ENCODE measurements at places on chromosomes 1 and 21.
A peak's percentile ranks its signal among the peaks of the same experiment; 100 is the strongest.

GRCh38 chr1:190244406-190244805 is 233.3 kb downstream of the BRINP3 start:
- no peak for DNase-seq

- no peak for DNase-seq
Observed at GRCh38 chr1:71101839-71102376, 21.1 kb upstream of the ZRANB2 start.

GRCh38 chr1:51506537-51506936 is 12.5 kb downstream of the EPS15 start:
- DNase-seq: no peak

DNA sequence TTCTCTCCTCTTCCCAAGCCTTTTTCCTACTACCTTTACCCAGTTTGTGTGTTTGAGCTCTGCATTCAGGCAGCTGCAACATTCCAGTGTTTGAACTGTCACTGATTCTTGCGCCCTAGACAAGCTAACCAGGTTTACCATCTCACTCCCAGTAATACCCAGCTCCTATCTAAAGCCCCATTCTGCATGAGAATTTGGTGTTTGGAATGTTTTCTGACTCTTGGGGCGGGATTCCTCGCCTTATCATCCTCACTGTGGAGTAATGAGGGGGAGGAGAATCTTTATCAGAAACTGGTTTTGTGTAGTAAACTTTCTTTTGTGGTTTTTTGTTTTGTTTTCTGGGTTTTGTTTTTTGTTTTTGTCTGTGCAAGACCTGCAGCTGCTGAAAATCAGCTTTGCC is 36.5 kb downstream of the NCF2 start:
- no peak for DNase-seq

DNA sequence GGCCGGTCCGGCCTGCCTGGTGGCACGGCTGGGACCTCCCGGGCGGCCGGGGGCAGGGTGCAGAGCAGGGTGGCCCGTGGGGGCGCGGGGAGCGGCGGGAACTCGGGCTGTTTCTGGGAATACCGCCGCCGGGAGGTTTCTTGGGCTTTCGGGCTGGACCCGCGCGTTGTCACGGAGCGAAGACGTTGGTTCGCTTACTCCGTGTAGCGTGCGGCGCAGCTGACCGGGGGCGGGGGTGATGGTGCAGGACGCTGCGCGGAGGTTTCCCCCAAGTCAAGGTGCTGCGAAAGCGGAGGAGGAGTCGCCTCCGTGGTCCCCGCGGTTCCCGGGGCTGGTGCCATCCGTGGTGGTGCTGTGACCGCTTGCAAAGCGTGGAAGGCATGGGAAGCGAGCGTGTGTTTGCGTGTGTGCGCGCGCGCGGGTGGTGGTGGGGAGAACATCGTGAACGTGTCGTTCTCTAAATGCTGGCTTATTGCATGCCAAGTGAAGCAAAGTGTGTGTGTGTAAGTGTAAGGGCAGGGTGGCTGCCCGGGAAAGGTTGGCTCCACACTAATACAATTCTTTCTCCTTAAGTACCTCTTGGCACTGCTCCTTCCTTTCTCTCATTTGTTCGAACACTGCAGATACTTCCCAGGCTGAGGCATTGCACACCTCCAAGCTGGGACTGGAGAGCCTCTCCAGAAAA is 1.1 kb downstream of the RYR2 start:
- DNase-seq: no peak

GRCh38 chr1:240820816-240821215 is 208.9 kb upstream of the GREM2 start:
- DNase-seq: no peak

DNA sequence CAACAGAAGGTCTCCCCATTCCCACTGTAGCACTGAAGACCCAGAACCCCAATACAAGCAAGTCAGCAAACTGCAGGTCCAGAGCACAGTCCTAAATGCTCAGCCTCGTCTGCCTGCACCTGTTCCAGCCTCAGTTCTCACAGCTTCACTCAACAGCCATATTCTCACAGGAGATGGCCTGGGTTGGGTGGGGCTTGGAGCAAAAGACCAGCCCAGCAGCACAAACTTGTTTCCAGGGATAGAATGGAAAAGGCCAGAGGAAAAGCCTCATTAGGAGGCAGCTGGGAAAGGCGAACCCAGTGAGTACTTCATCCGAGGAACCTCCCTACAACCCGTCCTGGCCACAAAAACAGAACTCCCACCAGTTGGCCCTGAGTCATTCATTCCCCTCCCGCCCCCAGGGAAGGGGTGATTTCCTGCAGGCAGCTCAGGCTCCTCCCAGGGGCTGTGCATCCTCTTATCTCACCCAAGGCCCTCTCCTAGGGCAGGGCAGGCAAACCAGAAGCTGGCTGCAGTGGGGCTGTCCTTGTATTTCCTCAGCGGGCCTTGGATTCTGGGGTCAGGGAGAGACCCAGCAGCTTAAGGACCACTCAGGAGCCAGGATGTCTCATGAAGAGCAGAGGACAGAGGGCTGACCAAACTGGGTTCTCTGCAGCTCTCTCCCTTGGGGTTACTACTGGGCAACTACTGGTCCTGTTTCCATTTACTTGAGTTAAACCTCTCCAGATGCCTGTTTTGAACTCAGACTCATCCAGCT is 7.4 kb upstream of the MPL start:
- DNase-seq: peak; percentile 55

- no peak for DNase-seq
Observed at GRCh38 chr1:21239221-21239620, 51.0 kb downstream of the ECE1 start.

DNA sequence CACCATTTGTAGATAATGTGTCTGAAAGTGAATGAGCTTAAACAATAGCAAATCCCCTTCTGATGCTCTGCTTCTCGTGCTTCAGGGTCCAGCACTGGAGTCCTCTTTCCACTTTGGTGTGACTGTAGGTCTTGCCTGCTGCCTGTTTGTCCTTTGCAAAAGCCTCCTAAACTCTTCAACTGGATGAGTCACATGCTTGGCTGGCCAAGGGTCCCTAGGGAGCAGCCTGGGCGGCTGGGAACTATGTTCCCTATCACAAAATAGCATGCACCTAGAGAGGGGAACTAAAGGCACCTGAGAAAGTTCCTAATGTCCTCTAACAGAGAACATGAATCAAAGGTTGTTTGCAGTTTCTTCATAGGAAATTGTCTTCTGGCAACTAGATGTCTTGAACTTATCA is 607.2 kb upstream of the PLXNA2 start:
- DNase-seq: no peak

DNA sequence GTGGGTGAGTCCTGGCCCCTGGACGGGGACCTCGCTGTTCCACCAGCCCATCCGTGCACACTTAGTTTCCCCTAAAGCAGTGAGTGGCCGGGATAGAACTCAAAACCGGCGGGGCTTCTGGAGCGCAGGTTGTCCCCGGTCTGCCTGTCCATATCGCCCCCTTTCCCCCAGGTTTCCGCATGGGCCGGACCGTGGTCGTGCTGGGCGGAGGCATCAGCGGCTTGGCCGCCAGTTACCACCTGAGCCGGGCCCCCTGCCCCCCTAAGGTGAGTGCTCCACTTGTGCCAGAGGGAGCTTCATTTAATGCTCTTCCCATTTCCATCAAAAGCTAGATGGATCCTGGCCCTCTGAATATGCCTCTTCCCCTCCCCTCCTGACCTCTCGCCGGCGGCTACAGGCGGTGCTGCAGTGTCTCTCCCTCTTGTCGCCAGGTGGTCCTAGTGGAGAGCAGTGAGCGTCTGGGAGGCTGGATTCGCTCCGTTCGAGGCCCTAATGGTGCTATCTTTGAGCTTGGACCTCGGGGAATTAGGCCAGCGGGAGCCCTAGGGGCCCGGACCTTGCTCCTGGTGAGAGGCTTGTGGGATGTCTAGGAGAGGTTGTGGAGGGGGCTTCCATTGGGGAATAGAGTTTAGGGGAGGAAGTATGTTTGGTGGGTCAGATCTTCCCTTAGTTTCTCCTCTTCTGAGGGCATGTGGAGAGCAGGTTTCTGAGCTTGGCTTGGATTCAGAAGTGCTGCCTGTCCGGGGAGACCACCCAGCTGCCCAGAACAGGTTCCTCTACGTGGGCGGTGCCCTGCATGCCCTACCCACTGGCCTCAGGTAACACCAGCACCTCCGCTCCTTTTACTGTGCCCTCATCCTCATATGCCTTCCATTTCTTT is 683 bp downstream of the PPOX start:
- no peak for DNase-seq

GRCh38 chr1:165903672-165904071 is 76.3 kb downstream of the UCK2 start:
- DNase-seq: no peak

DNA sequence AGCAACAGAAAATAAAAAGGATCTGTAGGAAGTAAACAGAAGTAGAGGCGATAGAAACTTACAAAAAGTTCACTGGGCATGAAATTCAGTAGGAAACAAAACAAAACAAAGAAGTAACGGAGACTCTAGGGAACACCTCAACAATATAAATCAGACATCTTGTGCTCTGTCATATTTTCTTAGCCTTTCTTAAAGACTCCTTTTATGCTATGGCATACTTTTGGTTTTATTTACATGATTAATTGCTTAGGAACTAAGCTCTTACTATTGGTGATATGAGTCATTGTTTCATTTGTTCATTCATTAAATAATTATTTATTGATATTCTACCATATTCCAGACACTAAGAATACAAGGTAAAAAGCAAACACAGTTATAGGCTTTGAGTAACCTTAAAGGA is 126.6 kb downstream of the KCNT2 start:
- DNase-seq: no peak

Data from activated CD4-positive, alpha-beta T cell treated with anti-CD3 and anti-CD28 coated beads for 24 hours (primary cell).